HepG2 (cell line): ENCODE measurements at places on chromosomes 1 and 21. TPM values are rescaled to one million over a fixed set of nuclear protein-coding genes. Genes with fewer than 3 reads are reported as not detected.

DNA sequence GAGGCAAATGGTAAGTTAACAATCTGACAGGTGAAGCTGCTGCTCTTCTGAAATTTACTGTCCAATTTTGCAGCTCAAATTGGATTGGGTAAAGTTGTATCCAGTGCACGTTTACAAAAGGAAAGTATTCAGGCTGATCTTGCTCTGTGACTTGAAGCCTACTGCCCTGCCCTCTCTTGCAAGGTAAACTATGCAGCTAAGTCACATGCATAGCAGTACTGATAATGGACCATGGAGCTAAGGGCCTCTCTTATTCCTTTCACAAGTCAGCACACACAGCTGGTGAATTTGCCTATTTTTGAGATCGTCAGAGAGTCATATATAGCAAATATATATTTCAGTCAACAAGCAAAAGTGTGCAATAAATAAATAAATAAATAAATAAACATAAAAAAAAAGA, 23.2 kb downstream of the XCL1 start:
- no peak for DNase-seq

The PSMB2 gene
- 50.5 and 60.6 TPM in 2 replicates for polyA plus RNA-seq

The COA6 gene
- polyA plus RNA-seq = 29.1 and 32.4 TPM in 2 replicates

- no peak for DNase-seq
These were observed 20.3 kb downstream of the SLC37A1 start for GRCh38 chr21:42533963-42534355.

DNA sequence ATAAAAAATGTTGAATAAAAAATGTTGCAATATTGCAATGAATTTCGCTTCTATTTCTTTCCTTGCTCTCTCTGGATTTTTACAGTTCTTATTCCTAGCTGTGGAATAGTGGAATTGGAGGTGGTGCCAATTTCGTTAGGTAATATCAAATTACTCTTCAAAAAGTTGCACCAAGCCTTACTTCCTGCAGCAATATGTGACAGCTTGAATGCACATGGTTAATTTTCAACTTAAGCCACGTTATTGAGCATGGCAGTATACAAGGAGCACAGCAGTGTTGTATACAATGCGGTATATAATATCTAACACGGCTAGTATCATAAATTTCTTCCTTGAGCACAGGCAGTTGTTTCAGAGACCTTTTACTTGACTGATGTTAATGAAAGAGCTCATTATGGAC, 152.5 kb downstream of the NOS1AP start:
- DNase-seq = no peak

The OVAAL gene
- 0.04 and 0.08 TPM in 2 replicates for polyA plus RNA-seq

The S100A9 gene
- polyA plus RNA-seq = 0.61 and 0.69 TPM in 2 replicates

DNA sequence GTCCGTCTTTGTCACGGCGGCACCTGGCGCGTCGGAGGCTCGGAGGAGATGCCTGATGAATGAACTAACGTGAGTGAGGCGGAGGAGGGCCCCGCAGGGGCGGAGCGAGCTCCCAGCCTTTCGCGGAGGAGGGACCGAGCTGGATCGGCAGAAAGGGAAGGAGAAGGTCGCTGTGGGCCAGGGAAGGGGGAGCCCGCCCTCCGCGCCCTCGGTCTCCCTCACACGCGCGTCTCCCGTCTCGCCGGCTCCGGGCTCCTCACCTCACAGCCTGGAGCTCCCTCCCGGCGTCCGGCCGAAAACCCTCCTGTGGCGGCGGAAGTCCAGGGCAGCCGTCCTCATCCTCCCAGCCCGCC, 519 bp downstream of the ZNF496 start:
- peak; percentile 48 for DNase-seq

DNA sequence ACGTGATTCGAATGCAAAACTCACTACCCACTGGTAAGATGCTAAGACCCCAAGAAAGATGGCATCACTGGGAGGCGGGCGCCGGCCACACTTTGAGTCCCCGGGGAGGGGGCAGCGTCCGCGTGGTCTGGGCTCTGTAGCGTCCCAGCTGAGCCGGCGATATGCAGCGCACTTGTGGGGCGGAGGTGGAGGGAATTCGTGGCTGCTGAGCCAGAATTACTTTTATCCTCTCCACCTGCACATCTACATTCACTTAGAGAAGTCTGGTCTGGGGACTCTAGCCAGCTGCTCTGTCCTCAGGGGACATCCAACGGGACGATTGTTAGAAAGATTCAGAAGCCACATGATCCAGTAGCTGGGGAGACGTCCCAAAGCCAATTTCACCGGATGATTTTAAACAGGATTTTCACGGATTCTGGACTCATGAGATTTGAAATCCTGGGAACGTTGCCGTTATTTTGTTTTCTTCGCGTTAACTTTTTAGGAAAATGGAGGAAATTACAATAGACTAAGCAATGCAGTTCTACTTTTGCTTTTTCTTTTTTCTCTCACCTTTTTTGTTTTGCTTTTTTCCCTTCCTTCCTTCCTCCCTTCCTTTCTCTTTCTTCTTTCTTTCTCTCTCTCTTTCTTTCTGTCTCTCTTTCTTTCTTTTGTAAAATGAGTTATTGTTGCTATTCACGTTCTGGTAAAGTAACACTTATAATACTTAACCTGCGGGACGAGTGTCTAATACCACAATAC, 1.3 kb downstream of the JAM2 start:
- no peak for DNase-seq

DNA sequence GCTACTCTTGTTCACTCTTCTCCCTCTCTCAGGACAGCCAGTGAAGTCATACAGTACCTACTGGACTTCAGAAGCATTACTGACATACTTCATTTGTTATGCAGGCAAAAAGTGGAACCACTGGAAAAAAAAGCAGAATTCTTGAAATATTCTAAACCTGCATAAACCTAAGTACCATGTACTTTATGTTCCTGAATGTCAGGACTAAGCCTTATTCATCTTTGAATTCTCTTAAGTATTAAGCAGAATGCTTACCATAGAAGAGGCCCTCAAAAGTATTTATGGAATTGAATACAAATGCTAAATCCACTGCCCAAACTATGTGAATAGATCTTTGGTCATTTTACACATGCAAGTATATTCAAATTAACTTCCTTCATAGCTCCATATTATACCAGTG, 7.8 kb downstream of the PSMB2 start:
- no peak for DNase-seq

The ZYG11B gene
- polyA plus RNA-seq = 6.4 and 6.9 TPM in 2 replicates

- DNase-seq = no peak
These were observed 107.3 kb downstream of the HMGB4 start for GRCh38 chr1:33971018-33971710.

GRCh38 chr1:61754545-61754944, 12.3 kb downstream of the PATJ start:
- peak; percentile 36 for DNase-seq

DNA sequence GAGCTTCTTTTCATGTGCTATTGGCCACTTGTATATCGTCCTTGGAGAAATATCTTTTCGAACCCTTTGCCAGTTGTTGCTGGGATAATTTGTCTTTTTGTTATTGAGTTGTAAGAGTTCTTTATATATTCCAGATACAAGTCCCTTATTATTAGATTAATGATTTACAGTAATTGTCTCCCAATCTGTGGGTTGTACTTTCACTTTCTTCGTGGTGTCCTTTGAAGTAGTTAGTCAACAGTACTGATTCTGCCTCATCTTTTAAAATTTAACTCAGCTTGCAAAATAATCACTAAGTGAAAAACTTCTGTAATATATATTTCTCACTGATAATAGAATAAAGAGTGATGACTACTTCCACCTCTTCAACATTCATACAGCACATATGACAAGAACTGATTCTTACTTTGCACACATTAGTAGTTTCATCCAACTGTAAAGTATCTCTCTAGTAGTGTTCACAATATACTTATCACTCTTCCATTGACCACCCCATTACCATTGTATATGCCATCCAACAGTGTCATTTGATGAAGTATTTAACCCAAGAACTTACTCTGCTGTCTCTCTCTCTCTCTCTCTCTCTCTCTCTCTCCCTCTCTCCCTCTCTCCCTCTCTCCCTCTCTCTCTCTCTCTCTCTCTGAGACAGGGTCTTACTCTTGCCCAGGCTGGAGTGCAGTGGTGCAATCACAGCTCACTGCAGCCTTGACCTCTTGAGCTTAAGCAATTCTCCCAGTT, 104.2 kb upstream of the DMRTA2 start:
- peak; percentile 83 for DNase-seq

The SLC5A3 gene
- 4.6 and 5.6 TPM in 2 replicates for polyA plus RNA-seq

The CFHR5 gene
- polyA plus RNA-seq = not detected in 2 replicates
